ENCODE measurements at places on chromosomes 5 and 9.

DNA sequence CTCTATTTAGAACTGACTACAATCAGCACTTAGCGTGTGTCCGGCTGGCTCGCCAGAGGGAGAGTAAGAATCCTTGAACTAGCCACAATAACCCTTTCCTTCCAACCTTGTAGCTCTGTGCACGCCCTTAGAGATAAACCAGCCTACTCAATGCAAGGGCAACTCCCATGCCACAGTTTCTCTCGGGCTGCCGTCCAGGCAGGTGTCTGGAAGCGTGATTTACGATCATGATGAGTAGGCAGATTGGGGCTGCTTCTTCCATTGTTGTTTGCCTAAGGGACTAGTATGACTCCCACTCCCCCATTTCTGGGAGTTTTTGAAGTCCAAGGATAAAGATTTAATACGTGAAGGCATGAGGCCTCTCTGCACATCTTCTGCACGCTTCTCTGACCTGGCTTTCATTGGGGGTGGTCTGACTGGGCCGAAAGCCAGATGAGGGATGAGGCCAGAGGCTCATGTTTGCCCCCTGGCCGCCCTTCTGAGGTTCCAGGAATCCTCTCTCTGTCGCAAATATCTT, 134.0 kb upstream of the MYO10 start:
- no peak for DNase-seq

DNA sequence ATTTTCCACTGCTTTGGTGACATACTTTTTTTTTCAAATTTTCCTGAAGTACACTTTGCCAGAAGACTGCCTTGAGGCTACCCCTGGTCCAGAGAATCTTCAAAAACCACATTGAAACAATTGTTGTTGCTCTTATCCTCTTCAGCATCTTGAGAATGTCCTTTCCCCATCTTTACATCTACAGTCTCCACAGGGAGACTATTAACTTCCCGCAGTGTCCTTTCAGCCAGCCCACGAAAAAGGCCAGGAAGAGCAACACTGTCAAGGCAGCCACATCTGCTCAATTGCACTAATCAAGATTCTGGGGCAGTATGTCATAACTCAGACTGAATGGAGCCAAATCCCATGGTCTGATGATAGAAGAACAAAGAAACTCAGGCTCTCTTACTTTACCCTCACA, 148.3 kb downstream of the ENC1 start:
- no peak for DNase-seq

DNA sequence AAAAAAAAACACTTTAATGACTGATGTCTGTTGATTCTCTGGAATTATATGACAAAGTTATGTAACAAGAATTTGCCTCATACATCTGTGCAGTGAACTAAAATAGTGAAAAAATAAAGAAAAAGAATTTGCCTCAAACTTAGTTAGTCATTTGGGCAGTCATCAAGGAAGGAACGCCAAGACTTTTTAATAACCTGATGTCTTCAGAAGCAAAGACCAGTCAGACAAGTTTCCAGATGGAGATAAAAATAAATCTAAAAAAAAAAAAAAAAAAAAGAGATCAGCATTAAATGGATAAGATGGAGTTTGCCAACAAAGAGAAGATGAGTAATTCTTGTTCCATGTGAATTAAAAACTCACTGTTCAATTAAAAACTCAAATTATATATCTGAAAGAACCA, 52.3 kb upstream of the JMY start:
- DNase-seq: no peak

GRCh38 chr5:176619203-176619568, 9.2 kb upstream of the GPRIN1 start:
- peak; percentile 66 for DNase-seq

- DNase-seq: peak; percentile 11
These were observed 6.9 kb upstream of the SPATA31C1 start for GRCh38 chr9:87910821-87911220.

- peak; percentile 30 for DNase-seq
These were observed 10.2 kb upstream of the STING1 start for GRCh38 chr5:139492700-139493192.

DNA sequence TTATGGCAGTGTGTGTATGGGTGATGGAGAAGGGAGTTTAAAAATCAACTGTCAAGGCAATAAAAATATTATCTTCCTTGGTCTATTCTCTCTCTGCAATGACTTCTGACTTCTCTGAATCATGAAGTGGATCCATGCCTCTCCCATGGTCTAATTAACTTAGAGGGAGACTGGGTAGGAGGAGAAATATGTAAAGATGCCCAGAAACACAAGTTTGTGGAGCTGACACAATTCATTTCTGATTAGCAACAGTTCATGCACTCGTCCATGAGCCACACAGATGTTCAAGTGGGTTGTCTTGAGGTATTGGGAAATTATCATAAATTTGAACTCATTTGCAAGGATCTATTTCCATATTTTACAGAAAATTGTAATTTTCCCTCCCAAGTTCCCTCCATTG, 38.1 kb downstream of the INSYN2B start:
- DNase-seq: no peak

DNA sequence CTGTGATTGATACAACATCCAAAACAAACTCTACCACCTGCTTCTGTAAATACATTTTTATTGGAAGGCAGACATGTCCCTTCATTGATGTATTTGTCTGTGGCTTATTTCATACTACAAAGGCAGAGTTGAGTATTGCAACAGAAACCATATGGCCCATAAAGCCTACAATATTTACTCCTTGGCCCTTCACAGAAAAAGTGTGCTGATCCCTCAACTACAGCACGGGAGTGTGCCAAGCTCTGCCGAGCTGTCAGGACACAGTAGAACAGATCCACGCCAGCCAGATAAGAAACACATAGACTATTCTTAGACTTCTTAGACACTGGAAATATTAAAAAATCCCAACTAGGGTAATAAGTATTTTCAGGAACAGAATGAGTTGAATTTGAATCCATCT, 13.2 kb downstream of the TICAM2 start:
- DNase-seq: no peak

DNA sequence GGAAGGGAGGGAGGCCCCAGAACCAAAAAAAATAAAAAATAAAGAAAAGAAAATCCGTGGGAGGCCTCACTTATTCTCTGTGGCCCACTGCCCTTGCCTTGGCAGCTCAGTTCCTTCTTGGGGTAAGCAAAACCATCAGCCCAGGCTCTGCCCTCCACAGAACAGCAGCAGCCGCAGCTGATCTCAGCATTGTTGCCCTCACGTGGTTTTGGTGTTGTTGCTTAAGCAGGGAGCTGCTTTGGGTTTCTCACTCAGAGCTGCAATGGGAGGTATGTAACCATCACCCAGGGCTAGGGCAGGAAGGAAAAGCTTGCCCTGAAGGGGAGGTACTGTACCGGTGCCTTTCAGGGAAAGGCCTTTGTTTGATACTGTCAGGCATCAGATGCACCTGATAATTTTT, 374.7 kb upstream of the WWC1 start:
- DNase-seq: no peak

DNA sequence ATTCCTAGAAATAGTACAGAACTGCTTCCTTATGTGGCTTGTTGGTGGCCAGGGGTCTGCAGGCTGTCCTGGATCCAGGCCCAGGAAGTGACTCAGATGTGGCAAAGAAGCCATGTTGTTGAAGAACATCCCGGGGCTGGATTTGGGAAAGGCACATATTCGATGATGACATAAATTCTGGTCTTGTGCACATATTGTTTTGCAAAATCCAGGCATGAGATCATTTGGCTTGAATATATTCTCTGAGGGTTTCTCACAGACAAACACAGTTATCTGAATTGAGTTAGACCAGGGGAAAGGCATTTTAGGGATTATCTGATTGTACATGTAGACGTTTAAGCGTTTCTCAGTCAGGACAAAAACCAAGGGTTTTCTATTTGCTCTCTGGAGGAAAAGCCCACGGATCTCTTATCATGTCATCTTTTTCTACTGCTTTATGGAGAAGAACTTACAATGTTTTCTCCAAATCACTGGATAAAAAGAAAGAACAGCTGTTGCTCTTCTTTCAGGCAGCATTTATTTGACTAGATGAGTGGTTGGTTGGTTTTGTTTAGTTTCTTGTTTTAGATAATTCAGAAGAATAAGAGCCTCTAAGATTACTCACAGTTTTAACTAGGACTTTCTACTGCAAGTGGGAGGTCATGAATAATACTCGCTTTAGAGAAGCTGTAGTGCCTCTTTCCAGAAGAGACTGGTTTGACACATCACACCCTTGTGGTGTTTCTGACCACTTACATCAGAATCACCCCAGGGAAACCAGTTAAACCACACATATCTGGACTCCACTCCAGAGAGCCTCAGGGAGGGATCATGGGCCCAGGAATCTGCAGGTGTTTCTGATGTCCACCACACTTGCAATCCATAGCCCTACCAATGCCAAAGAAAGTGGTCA, 29.5 kb upstream of the LHFPL2 start:
- peak; percentile 84 for DNase-seq

- no peak for DNase-seq
These were observed 12.1 kb downstream of the FAM78A start for GRCh38 chr9:131264231-131264630.

DNA sequence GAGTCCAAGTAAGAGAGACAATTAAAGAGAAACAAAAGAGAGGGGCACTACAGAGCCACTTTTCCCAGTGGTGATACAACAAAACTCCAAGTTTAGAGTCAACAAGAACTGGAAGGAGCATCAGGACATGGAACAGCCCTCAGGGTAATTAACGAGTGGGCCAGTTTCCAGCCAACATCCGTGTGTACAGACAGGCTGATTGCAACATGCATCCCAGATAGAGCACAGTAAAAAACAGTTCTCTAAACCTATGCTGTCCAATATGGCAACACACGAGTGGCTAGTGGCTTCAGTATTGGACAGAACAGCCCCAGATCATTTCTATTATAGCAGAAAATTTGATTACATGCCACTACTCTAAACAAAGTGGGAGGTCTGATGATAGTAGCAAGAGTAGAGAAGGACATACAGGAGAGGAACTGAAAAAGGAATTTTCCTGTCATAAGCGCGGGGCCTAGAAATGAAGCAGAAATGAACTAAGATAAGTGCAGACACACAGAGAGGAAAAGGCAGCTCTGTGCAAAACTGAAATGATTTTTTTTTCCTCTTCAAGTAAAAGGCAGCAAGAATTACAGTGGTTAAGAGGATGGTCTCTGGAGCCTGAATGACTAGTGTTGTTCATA, 175.6 kb upstream of the CCNG1 start:
- no peak for DNase-seq

DNA sequence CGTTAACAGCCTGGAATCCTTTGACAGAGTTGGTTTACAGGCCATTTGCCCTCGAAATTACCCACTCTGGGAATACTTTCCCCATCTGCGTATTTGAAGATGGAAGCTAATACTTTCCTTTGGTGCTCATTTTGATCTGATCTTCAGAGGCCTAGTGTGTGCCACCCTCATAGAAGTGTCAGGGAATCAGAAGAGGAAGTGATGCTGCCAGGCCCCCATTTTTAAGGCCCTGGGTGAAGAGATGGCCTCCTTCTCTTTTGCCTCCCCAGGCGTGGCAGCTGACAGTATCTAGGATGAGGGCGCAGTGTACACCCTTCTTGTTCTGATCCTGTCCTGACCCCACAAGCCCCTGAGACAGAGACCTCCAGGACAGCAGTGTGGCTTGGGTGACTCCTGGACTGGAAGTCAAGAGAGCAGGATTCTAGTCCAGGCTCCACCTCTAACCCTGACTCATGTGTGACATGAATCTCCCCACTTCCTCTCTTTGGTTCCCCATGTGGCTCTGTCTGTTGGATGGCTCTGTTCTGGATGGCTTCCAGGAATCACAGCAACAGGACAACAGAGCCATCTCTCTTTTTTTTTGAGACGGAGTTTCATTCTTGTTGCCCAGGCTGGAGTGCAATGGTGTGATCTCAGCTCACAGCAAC, 27.8 kb downstream of the CSF1R start:
- DNase-seq: peak; percentile 89

DNA sequence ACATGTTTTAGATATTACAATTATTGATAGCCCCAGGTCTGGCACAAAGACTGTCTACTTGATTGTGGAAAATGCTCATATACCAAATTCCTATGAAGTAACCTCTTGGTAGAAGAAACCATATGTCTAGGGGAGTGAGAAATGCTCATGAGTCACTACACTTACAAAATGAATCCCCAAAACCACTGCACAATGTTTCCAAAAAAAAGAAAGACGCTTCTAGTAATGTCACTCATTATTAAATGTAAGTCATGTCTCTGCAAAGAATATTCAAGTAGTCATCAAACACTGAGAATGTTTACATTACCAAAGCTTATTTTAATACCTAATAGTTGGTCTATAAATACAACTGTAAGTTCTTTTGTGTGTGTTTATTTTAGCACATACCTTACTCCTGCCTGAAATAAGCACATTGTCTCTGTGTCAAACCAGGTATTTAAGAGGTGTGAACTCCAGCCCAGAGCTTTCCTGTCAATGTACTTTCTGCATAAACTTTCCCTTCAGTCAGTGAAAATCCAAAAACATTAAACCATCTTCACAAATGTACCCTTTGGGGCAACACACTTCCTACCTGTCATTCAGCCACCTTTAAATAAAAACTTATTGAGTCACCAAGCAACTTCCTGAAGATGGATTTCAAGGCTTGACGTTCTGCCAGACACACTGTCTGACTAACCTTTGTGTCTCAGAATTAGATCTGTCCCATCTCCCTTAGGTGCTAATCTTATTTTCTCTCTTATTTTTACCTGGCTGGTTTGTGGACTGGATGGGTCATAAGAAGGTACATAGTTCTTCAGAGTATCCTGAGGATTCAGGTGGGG, 194.0 kb downstream of the NFIB start:
- DNase-seq: peak; percentile 18

DNA sequence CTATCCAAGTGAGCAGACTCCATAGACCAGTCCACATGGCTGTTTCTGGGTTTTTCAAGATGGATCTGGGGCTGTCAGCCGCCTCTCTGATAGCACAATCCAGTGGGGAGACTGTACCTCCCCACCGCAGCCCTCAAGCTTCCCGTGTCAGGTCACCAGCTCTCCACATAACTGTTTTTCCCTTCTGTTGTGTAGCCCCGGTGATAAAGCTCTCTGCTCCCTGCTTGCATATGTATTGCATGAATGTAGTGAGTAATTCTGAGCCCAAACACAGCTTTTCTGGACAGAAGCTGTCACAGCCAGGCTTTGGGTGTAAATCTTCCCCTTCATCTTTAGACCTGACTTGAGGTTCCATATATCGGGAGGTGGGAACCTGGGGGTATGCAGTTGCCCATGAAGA, 23.1 kb upstream of the CFAP157 start:
- peak; percentile 10 for DNase-seq

- DNase-seq: no peak
These were observed 479.4 kb downstream of the AGTPBP1 start for GRCh38 chr9:85262333-85262732.

- peak; percentile 37 for DNase-seq
These were observed 2.6 kb upstream of the BOD1 start for GRCh38 chr5:173618927-173619519.

GRCh38 chr5:181217803-181218062, 5.3 kb upstream of the TRIM41 start:
- no peak for DNase-seq

Data from HCEC 1CT (cell line).